ENCODE measurements at places on chromosomes 4 and X.

DNA sequence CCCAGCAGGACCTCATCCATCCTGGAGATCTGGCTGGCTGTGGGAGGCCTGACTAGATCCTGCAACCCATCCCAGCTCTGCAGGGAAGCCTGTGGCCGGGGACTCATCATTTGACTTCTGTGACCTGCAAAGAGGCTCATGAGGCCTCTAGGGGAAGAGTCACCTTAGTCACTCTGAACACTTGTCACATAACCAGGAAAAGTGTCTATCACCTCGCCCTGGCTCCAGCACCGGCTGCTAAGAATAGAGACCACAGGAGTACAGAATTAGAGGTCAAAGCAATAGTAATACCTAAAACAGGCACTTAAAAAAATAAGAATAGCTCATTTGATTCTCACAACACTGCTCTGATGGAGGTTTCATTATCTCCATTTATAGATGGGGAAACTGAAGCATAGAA, 3.8 kb upstream of the NSG1 start:
- no peak for DNase-seq

GRCh38 chrX:49221868-49222267, 11.3 kb downstream of the CACNA1F start:
- no peak for DNase-seq

DNA sequence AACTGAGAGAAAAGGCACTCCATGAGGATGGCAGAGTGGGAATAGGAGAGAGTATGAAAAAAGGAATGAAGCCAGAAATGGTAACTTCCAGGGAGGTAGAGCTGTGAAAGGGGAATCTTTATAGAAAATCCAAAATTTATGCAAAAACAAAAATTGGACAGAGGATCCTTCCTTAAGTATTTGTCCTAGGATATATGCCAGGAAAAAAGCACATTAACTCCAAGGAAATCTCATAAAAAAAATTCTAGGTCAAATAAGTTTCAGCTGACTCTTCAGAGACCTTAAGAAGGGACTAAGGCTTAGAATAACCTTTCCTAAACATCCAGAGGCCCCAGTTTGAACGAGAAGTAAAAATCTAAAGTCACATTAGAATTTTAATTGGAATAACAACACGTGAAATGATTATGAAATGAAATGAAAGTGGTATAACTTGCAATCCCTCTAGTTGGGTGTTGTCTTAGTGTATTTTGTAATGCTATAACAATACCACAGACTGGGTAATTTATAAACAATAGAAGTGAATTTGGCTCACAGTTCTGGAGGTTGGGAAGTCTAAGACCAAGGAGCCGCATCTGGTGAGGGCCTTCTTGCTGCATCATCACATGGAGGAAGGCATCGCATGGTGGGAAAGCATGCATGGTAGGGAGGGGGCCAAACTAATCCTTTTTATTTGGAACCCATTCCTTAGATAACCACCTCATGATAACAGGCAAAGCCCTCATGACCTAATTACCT, 145.4 kb upstream of the RXFP1 start:
- peak; percentile 8 for DNase-seq

- no peak for DNase-seq
Measured at GRCh38 chr4:8290701-8290970, 21.1 kb downstream of the HTRA3 start.

GRCh38 chr4:80362578-80363181, 27.1 kb downstream of the CFAP299 start:
- DNase-seq, result peak; percentile 70

- peak; percentile 4 for DNase-seq
Measured at GRCh38 chr4:87975466-87975865, at the start of gene SPP1. Gene SPP1, plus strand, starts transcription at chr4:87975714. Its CDS starts 1,182 bp downstream, at chr4:87976896.

- no peak for DNase-seq
Measured at GRCh38 chrX:135347381-135348016, 38.2 kb downstream of the ETDC start.

- no peak for DNase-seq
Measured at GRCh38 chrX:79159800-79160199, 15.3 kb downstream of the GPR174 start.

DNA sequence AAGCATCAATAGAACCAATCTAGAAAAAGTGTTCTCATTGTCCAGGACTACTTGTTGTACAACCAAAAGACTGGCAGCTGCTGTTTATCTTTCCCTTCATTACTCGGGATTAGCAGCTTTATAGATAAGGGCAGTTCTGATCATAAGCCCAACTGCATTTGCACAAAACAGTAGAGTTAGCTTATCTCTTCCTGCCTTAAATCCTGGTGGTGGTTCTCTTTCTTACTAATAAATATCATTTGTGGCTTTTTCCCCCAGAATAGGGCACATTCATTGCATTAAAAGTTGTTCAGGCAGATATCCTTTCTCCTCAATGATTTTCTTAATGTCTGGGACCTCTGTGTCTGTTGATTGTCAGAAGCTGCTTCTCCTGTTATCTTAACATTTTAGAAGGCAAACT, 20.2 kb upstream of the RRAGB start:
- DNase-seq, result no peak

DNA sequence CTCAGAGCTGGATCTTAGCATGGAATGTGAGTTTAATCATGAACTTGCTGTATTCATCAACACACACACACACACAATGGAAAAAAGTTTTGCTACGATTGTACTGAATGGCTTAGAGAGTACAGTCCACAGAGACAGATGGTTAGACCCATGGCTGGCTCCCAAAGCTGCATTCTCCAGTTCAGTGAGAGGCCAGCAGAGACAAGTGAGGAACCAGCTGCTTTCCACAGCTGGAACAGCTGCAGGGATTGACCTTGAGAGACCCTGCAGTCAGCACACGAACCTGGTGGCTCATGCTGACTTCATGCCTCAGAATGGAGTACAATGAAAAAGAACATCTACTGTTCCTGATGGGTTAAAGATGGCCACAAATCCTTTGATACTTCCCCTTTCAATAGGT, 94.5 kb downstream of the DHX15 start:
- peak; percentile 44 for DNase-seq

Measured in adipocyte (in vitro differentiated cells).